ENCODE measurements at places on chromosomes 5 and 9.

DNA sequence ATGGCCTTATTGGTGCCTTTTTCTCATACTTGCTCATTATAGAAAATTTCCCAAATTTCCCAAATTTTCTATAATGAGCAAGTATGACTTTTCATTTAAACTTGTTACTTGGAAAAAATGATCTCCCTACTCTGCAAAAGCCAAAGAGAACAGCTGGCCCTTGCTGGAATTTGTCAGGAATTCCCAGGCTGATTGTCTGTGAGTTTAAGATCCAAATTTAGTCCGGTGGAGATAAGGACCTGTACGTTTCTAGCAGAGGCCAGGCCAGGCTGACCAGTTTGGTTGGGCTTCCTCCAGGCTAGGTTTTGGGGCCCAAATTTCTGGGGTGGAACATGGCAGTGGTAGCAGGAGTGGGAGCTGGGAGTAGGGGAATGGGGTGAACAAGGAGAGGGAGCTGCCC is 51.9 kb downstream of the NEURL1B start:
- DNase-seq = peak; percentile 50

- DNase-seq = no peak
Measured at GRCh38 chr5:36881807-36882206, 5.2 kb downstream of the NIPBL start.

DNA sequence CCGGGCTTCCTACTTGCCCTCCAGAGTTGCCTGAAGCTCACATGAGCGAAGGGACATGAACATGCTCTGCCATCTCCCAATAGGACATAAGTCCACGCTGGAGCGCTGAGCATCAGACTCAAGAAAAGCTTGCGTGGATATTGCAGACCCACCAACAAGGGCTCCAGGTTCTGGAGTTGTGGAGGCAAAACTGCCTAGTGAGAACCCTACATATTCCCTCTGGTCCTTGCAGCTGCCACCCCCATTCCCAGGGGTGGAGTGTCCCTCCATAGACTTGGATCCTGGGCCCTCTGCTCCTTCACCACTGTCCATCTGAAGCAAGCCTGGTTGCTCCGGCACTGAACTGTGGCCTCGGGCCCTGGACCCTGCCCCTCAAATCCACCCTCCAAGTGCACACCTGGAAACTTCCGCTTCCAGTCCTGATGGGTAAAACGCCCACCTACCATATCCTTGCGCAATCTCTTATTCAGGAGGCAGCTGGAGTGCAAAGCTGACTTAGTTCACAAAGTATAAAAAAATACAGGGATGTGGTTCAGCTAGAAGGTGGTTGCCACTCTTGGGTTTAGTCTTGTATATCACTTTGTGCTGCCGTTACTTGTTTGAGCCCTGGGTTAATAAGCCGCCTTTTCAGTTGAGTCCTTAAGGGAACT is 28.0 kb downstream of the HRH2 start:
- no peak for DNase-seq

DNA sequence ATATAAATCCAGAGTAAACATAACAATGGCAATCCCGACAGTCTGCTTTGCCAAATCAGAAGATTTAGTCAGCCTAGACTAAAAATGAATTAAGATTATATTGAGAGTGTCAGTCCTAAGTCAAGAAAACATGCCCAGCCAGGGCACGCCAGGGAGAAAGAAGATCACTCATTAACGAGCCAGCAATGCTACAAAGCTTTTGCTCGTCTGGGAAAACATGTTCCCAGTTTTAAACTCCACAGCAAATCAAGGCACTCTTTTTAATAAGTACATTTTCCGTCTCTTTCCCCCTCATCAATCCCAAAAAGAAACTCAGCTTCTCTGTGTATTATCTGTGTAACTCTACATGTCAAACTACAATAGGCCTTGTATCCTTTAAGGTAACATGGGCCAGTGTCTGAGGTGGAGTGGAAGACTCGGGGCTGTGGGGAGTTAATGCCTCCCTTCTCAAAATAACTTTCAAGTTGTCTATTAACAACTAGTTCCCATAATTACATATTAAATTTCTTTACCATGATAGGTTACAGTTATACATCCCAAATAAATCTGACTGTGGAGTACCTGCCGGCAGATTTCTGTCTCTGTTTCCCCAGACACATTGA is 40.9 kb downstream of the NFIB start:
- DNase-seq = no peak

DNA sequence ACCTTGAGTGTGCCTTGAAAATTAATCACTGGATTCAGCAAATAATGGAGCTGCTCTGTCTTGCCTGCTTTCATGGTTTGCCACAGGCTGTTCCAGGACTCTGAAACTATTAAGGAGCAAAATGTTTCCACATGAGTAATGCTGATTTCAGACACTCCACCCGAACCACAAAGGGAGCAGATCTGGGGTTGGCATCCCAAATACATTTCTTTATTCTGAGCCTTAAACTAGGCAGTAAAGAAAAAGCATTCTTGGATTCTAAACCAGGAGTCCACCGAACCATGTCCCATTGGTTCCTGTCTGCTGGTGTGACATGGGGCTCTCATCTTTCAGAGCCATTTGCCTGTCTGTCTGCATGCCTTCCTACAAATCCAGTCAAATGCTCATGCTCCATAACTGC is 10.1 kb upstream of the C1QTNF3 start:
- DNase-seq = peak; percentile 91

GRCh38 chr5:44891116-44891515 is 82.4 kb downstream of the MRPS30 start:
- DNase-seq = no peak

- peak; percentile 80 for DNase-seq
Measured at GRCh38 chr5:135578685-135579341, at the start of gene CXCL14. TSS of gene CXCL14 (minus strand) at chr5:135578991. CDS start at chr5:135578778, 213 bp downstream.

- DNase-seq = no peak
Measured at GRCh38 chr9:19998823-19999455, 210.1 kb upstream of the SLC24A2 start.

DNA sequence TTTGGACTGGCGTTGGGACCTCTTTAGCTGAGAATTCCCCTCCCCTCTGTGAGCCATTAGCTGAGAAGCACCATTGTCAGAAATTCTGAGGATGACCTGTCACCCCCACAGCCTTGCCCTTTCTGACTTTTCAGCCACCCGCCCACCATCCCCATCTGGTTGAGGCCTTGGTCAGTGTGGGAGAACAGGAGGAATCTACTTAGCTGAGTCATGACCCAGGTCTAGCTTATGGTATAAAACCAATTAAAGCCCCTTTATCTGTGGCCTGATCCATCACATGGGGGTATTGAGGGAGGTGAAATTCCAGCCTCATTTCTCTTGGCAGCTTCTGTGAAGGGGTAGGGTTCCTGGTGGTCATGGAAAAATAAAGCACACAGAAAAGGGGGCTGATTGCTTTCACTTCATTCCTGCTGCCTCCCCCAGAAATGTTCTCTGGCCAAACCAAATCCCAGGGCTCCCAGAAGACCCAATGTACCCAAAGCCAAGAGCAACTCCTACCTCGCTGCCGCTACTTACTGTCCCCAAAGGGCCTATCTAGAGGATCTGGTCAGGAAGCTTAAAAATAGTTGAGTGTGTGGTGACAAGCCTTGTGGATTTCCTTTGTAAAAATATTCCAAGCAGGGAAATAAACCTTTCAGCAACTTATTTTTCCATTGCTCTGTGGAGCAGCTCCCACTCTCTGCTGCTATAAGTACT is 174.8 kb upstream of the TNC start:
- no peak for DNase-seq

GRCh38 chr5:77649776-77650175 is 11.3 kb upstream of the OTP start:
- DNase-seq = no peak

DNA sequence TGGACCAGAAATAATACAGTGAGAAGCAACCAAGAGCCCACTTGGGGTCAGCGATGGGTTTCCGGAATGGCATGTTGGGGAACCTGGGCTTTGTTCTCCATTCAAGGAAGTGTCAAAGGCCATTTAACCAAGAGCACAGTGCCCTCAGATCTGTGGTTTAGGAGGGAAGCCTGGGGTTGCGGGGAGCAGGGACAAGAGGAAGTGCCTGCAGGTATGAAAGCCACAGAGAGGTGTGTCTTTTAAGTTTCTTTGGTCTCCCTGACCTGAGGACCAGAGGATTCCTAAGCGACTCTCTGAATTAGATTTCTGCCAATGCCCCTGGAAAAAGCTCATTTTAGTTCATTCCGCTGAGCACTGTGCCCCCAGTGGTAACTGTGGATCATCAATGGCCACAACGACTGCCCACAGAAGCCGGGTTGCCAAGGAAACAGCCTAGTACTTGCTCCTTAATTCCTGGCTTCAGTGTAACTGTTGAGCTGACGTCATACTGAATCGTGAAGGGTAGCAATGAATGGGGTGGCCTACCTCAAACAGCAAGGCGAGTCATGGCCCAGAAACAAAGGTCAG is 107.3 kb upstream of the SPIN1 start:
- DNase-seq = no peak

- no peak for DNase-seq
Measured at GRCh38 chr5:95857185-95857945, 34.8 kb upstream of the GLRX start.

GRCh38 chr5:7396713-7397454 is 946 bp downstream of the ADCY2 start:
- peak; percentile 2 for DNase-seq

DNA sequence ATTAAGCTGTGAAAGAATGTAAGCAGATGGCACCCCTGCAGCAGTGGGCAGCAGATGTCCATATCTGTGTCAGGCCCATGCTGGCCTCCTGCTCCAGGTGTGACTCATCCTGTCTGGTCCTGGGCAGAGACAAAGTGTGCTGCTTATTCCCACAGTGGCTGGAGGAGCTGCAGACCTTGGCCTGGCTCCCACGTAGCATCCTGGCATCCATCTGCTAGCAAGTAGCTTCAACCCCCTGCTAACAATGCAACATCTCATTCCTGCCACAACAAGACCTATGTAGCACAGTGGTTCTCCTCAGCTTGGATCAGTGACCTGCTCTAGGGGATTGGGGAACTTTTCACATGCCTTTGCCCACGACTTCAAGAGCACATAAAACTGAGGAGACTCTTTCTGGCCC is 126.4 kb upstream of the SLC12A2 start:
- peak; percentile 28 for DNase-seq

- DNase-seq = peak; percentile 36
Measured at GRCh38 chr9:70093944-70094343, 50.3 kb downstream of the MAMDC2 start.

DNA sequence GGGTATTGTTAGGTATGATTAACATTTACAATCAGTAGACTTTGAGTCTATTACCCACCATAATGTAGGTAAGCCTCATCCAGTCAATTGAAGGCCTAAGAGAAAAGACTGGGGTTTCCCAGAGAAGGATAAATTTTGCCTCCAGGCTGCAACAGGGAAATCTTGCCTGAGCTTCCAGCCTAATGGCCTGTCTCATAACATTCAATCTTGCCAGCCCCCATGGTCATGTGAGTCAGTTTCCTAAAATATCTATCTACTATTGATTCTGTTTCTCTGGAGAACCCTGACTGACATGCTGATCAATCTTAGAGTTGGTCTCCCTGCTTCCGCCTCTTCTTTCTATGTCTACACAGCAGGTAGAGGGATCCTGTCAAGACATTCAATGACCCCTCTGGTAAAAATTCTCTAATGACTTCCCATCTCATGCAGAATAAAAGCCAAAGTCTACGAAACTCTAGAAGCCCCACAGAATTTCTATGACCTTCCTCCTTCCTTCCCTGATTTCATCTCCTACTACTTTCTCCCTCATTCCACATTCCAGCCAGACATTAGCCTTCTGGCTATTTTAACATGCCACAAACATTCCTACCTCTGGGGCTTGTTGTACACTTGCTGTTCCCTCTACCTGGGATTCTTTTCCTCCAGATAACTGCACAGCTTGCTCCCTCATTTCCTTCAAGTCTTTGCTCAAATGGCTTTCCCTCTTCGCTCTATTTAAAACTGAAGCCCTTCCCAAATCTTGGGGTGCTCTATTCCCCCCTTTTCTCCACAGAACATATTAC is 60.2 kb downstream of the FBXW11 start:
- no peak for DNase-seq

DNA sequence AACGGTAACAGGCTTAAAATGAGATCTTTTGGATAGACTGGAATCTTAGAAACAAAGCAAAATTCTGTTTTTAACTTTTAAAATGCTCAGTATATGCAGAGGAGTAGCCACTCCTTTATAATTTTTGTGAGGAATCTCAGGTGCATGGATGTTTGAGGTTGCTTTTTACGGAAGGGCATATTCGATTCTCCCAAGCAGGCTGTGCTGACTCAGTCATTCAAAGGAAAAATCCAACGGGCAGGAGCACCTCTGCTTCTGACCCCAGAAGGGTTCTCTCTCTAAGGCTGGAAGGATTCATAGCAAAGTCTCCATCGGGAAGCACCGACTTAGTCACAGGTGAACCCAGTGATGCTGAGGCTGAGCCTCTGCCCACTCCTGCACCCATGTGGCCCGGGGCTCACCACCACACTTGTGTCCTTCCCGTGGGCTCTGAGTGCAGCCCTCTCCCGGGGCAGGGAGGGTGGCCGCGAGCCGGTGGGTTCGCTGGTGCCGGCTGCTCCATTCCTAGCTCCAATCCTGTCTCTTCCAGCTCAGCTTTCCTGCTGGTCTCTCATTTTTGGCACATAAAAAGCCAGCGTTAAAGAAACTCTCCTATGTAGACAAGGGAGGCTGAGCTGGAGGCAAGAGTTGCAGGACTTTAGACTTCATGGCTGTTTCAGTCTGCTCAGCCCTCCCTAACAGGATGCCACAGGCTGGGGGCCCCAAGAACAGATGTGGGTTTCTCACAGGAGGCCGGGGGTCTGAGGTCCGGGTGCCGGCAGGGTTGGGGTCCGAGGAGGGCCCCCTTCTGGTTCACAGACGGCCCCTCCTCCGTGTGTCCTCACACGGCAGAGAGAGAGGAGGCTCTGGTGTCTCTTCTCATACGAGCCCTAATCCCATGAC is 135.6 kb upstream of the LPCAT1 start:
- no peak for DNase-seq

DNA sequence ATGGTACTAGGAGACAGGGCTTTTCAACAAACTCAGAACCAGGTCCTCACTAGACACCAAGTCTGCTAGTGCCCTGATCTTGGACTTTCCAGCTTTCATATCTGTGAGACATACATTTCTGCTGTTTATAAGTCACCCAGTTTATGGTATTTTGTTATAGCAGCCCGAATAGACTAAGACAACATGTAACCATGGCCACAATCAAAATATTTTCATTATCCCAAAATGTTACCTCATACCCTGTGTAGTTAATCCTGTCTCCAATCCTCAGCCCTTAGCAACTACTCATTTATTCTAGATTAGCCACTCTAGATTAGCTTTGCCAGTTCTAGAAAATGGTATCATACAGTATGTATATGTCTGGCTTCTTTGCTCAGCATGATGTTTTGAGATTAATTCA is 6.3 kb upstream of the ATG10 start:
- DNase-seq = no peak
